ENCODE measurements at places on chromosomes 2 and 18.

- DNase-seq = peak; percentile 46
Measured at GRCh38 chr2:74530239-74531187, 780 bp downstream of the HTRA2 start.

DNA sequence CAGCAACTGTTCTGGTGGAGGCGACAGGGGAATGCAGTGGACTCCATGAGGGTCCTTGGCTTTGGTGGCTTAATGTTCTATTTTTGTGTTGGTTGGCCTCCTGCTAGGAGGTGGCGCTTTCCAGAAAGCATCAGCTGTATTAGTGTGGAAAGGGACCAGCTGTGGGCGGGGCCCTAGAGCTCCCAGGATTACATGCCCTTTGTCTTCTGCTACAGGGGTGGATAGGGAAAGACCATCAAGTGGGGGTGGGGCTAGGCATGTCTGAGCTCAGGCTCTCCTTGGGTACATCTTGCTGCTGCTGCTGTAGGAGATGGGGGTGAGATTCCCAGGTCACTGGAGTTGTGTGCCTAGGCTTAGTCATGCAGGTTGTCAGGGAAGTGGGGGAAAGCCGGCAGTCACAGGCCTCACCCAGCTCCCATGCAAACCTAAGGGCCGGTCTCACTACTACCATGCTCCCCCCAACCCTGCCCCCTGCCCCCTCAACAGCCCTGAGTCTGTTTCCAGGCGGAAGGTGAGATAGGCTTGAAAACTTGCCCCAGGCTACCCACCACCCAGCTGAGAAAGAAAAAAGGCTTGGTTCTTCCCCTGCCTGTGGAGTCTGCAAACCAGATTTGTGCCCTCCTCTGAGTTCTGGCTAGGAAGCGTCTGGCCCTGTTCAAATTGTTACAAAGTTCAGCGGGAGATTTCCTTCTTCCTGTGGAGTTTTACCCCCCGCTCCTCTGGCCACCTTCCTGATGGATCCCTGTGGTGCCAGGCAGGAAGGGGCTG, 141.3 kb upstream of the LYPD1 start:
- DNase-seq = no peak

DNA sequence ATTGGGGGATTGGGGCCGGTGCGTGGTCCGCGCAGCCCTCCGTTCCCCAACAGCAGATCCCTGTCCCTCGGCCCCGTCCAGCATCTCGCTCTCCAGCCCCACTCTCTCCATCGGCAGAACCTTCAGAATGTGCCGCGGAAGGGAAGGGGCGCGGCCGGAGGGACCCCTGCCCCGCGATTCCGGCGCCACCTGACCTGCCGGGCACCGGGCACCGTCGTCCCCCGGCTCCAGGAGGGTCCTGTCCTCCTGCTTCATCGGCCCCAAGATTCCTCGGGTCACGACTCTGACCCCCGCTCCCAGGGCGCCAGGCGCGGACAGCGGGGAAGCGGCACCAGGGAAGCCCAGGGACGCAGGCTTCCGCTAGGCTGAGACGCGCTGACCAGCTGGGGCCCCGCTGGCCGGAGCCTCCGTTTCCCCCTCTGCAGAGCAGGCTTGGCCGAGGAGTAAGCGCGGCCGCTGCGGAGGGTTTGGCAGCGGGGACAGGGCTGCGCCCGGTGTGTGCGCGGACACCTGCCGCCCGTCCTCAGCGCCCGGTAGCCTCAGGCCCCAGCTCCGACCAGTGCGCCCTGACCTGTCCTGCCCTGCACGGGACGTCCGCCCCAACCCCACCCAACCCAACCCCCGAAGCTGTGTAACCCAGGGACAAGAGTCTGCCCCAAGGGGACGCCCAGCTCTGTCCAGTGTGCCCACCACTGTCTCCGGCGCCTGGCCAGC, 16.8 kb upstream of the BOK start:
- no peak for DNase-seq

GRCh38 chr18:10518595-10519255, 7.1 kb upstream of the NAPG start:
- DNase-seq = no peak

DNA sequence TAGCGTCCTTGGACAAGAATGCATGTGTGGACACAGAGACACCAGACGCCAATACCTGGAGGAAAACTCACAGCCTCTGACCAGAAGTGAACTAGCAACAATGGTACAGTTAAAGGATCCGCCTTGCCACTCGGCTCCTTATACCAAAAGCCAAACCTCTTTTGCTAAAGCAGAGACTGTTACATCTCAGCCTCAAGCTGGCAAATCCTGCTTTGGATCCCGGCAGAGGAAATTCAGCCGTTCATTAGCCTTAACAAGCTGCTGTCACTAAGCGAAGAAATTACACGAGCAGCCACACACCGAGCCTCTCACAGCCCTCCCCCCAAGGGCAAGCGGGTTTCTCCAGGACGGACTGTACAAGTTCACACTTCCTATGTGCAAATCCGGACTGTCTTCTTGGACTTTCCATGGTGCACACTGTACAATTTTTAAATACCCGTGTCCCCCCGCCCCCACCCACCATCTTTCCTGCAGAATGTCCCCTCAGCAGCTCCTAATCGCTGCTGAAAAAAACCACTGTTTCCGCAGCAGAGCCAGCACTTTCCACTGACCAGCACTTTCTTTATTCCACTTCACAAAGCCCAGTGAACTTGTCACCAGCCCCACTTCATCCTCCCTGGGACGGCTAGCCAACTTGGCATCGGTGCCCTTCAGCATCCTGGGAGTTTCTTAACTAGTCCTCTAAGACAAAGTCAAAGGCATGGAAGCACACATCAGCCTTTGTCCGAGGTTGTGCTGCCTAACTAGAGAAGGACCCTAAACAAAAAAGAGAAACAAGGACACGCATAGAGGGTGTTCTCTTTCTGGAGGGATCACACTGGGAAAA, 1.5 kb downstream of the KLF7 start:
- no peak for DNase-seq

DNA sequence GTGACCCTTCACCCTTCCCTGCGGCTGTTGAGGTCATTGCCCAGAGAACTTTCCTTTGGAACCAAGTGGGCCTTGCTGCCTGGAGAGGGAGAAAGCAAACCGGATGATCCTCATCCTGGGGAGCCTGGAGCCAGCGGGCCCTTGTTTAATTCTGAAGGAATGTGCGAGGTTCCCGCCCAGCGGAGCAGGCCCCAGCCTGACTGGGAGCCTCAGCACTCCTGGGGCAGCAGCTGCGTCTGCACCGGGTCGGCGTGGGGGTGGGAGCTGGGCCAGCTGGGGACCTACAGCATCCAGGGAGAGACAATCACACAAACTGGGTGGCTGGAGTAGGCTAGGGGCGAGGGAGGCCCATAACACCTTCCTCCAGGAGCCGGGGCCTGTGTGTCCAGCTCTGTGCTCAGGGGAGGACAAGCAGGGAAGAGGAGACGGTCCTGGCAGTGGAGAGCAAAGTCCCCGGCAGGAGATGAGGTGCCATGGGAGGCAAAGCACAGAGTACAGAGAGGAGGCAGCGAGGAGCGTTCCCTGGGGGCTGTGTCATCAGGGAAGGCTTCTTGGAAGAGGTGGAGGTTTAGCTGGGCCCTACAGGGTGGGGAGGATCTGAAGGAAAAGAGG, 61.9 kb upstream of the HAAO start:
- DNase-seq = no peak

DNA sequence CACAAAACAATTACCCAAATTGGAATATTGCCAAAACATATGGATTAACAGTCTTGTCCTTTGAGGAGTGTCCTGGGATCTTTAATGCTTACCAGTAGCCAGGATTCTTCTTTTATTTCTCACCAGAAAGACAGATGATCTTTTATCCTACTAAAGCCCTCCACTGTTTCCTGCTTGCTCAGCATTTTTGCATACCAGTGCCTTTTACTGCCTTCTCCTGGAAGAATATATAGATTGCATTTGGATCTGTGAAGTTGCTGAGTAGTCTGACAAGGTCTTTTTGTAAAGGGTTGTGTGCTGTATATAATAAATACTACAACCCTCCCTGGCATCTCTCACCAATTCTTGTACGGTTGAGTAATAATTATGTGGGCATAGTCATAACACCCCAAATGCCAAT, 652.2 kb downstream of the LRRTM4 start:
- no peak for DNase-seq

GRCh38 chr2:196169516-196169915, 1.9 kb downstream of the STK17B start:
- no peak for DNase-seq

DNA sequence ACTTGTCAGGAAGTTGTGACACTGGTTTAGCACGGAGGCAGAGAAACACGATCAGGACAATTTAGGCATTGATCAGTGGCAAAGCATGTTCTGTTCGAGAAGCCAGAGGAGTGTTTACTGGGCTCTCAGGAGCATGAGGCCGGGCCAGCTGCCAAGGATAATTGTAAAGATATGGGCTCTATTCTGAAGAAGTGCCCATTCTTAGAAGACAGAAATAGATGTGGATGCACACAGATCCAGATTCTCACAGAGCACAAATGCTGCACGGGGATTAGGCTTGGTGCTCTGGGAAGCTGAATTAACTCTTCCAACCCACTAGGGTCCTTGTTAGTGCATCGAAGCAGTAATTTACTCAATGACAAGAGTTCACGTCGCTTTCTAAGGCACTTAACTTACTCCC, 16.2 kb downstream of the AFF3 start:
- no peak for DNase-seq

DNA sequence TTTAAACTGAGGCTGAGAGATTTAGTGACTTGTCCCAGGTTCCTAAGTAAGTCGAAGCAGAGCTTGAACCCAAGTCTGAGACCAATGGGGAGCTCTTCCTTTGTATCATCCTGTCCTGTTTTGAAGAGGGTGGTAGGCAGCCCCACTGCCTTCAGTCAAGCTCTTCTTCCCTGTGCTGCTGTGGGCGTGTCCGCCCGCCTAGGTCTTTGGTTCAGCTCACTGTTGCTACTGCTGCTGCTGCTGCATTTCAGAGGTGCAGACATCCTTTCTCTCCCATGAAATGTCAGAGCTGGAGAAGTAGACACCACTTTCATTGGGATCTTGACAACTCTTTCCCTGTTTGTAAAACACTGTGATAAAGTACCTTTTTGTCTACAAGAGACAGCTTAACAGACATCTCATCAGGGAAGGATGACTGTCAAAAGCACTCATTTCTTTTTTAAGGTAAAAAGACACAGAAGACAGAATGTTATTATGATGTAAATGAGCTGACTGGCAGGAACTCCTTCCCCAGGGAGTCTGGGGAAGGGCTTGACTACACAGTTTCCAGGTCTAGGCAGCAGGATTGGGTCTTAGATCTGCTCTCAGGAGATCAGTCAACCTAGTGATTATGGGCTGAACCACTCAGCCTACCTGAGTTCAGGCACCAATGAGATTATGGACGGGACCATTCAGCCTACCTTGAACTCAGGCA, 91.7 kb upstream of the TRIB2 start:
- DNase-seq = no peak

DNA sequence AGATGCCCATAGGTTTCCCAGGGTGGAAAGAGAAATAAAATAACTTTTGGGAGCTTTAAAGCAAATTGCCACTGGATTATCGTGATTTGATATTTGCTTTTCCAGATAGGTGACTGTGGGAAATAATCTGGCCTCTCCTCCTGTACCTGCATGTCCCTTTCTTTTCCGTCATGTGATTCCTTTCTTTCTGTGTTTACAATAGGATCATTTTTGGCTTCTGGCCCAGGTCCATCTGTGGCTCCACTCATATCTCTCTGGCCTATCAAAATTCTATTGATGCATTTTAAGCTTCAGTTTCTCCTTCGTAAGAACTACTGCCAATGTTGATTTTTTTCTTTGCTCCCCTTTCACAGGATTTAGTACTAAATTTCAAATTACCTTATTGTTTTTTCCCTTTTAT, 153.6 kb downstream of the CCDC85A start:
- no peak for DNase-seq

- DNase-seq = no peak
Measured at GRCh38 chr2:181763423-181763822, 83.1 kb upstream of the NEUROD1 start.

DNA sequence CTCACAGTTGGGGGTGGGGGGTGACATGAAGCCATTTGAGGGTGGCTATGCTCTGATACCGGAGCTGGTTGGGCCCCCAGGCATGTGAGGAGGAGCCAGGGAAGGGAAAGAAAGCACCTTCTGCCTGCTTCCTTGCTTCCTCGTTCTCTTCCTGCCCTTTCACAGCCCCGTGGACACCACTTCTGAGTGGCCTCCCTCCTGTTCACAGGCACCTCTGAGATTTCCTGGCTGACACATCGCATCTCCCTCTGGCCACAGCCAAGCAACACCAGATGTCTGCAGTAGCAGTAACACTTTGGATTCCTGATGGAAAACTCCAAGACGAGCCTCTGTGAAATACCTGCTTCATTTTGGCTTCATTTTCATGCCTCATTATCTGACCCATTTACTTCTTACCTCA, 64.7 kb upstream of the ST3GAL5 start:
- no peak for DNase-seq
